Muscle of leg (tissue), 16 donors: ENCODE measurements at places on chromosomes 16 and 17.

DNA sequence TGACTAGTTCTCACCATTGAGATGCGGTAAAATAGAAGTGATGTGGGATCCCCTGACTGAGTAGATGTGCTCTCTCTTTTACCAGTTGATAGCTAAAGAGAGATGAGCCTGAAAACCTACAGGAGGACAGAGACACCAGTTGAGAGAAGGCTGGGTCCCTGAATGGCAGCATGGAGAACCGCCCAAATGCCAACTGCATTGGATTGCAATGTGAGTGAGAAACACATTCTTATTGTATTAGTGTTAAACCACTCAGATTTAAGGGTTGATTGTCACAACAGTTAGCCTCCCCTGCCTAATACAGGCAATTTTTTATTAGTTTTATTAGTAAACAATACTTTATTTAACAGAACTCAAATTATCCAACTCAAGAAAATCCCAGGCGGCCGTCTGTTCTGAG is 61.2 kb downstream of the SPACA3 start:
- no peak for DNase-seq

GRCh38 chr17:48246612-48247011 is 139.0 kb downstream of the SNX11 start:
- no peak for DNase-seq

- peak; percentile 51 for DNase-seq
These were observed 45.3 kb downstream of the BRD7 start for GRCh38 chr16:50323335-50324011.

DNA sequence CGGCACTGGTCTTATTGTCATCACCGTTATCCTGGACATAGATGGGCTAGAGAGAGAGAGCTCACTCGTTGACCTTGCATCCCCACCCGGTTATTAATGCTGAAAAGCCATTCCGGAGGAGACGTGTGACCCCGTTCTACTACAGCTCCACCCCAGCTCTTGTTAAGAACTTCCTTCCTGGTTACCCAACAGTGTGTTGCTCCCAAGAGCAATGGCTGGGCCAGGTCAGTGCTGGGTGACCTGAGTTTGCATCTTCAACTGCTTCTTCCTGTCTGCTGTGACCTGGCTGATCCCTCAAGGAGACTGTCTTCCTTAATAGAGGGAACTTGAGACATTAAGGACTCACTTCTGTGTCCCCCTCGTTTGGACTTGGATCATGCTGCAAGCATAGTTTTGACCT is 96.1 kb upstream of the SDK2 start:
- DNase-seq: no peak

DNA sequence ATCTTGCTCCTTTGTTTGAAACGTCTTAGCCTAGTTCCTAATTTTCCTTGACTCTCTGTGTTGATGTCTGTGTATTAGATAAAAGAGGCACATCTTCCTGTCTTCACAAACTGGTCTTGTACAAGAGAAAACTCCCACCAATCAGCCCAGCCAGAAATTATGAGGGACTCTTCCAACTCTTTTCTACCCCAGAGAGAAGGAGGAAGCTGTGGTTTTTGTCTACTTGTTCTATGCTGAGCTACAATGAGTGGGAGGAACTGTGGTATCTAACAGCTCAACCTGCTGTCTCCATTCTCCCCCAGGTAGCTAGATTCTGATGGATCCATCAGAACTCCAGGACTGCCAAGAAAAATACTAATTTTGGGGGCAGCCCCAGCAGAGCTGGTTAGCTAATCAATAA is 392.5 kb downstream of the HS3ST3B1 start:
- DNase-seq: no peak

GRCh38 chr17:37089956-37090355 is 141.2 kb downstream of the AATF start:
- peak; percentile 63 for DNase-seq

DNA sequence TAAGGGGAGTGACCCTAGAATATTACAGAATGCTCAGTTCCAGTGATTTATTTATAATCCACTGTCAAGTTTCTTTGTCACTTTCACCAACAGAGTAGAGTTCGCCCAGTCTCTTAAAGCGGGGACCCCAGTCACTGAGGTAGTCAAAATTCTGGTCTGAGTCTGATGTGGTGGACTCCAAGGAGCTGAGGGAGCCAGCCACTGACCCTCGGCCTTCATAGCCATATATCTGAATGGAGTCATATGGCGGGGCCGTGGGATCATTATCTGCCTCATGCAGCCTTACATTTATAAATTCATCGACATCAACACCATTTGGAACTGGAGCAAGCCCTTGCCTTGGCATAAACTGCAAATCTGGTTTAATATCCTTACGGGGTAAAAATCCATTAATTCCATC is 382.7 kb downstream of the CDH8 start:
- no peak for DNase-seq

GRCh38 chr17:51015145-51015558 is 105.5 kb downstream of the SPAG9 start:
- peak; percentile 94 for DNase-seq

- no peak for DNase-seq
These were observed 356.3 kb upstream of the C16orf82 start for GRCh38 chr16:26710450-26710849.

GRCh38 chr17:42311240-42312034 is 23.1 kb downstream of the STAT5A start:
- peak; percentile 97 for DNase-seq

- no peak for DNase-seq
These were observed 8.5 kb downstream of the ELOB start for GRCh38 chr16:2768403-2769089.

GRCh38 chr16:59545721-59546120 is 811.6 kb upstream of the GOT2 start:
- DNase-seq: no peak

DNA sequence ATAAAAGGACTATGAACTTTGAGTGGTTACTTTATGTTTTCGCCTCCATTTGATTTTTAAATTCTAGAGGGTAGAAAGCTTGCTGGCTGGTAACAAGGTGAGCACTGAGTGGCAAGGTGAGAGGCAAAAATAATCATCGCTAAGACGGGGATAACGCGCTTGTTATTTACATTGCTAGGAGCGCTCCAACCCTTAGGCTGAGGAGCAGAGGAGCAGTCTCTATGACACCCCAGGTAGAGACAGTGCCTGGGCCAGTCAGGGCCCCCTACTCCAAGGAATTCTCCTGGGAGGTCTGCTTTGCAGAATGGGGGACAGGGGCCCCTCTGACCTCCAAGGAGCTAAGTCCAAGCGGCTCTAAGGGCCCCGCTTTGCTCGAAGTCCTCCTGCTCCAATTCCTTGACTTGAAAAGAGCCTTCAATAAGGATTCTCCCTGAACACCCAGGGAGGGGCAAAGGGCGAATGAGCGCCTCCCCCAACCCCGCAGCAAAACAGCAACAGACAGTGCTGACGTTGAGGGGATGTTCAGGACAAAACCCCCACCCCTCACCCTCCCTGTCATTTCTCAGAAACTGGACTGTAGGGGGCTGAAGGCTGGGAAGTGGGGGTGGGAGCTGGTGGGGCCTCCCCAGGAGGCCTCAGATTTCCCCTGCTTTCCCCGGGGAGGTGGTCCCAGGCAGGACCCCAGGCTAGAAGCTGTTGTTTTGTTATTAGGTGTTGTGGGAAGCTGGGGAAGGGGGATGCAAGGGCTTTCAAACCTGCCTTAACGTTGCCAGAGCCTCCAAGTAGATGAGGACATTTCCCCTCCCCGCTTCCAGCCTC is 10.2 kb upstream of the FOXF1 start:
- DNase-seq: no peak

GRCh38 chr16:53123747-53124146 is 69.0 kb downstream of the CHD9 start:
- DNase-seq: no peak

GRCh38 chr16:1781758-1782407 is 488 bp downstream of the SPSB3 start:
- peak; percentile 28 for DNase-seq

- DNase-seq: peak; percentile 98
These were observed 16.2 kb upstream of the NAGLU start for GRCh38 chr17:42519546-42520491.

DNA sequence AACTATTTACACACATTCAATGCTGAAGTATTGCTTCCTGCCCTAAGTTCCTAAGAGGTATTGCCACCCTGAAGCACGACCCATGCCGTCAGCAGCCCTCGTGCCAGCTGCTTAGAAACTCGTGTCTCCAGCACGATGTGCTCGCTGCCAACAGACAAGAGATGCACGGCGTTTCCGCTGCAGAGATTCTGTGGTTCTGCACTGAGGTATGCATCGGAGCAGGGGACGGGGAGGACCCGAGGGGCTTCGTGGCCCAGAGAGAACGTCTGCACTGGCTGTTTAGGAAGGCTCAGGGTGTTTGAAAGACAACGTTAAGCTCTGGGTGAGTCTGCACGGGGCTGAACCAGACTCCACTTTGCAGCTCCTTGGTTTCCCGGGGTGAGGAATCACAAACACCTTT is 82.7 kb upstream of the CREBBP start:
- peak; percentile 50 for DNase-seq

DNA sequence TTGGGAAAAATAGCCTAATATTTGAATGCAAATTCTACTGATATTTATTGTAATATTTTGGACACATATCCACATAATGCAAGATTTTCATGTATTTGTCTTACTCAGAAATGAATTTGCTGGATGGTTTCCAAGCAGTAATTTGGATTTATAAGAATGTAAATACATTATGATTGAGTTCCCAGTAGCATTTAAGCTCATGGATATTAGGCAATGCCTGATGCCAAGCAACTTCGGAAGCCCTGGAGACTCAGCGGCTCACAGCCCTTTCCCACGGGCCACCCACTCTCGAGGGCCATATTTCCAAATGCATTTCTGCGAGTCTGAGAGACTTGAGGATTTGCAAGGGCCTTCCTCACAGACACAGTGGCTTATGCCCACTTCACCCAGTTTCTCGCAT is 62.1 kb upstream of the MYOCD start:
- no peak for DNase-seq

DNA sequence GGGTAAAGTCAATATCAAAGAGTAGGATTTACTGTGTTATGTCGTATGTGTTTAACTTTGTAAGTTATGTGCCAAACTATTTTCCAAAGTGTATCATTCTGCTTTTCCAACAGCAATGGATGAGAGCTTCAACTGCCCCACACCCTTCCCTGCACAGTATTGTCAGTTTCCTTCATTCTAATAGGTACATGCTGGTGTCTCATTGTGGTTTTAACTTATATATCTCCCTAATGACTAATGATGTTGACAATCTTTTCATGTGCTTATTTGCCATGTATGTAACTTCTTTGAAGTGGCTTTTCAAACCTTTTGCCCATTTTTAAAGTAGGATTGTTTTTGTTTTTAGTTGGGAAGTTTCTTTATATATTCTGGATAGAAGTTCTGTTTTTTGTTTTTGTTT is 3.8 kb downstream of the DDX19B start:
- DNase-seq: no peak

DNA sequence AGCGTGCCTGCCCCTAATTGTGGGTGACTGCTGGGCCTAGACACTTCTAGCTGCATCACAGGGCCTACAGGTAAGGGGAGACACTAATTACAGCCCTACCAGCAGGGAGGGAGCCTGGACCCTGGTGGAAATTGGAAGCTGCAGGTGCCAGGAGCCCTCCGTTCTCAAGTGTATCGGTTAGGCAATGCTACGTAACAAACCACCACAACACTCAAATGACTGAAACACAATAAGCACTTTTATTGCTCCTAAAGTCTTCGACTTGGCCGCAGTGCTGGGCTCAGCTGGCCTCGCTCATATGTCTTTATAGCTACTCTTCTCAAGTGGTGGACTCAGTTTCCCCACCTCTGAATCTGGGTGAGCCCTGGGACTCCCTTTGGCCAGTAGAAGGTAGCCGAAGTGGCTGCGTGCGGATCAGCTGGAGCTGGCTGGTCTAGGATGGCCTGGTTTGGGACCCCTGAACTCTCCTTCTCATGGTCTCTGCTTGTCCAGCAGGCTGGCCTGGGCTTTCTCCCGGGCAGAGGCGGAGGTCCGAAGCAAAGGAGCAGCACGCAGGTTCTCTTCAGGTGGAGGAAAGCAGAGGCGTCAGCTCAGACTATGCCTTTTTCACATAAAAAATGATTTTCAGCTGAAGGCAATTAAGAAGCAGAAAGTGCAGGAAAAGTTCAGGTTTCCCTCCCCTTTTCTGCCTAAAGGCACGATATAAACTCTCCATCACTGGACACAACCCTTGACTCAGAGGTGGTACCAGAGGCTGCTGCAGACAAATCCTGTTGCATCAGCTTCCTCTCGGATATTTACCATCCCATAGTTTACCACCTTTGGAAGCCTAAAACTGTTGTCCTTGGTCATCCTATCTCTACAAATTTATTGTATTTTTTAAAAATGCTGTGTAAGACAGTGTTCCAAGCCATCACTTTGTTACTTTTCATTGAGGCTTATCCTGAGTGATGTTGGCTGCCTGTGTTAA is 8.7 kb upstream of the TMEM170A start:
- DNase-seq: no peak

- no peak for DNase-seq
These were observed 154.0 kb upstream of the HSBP1 start for GRCh38 chr16:83653785-83654184.

DNA sequence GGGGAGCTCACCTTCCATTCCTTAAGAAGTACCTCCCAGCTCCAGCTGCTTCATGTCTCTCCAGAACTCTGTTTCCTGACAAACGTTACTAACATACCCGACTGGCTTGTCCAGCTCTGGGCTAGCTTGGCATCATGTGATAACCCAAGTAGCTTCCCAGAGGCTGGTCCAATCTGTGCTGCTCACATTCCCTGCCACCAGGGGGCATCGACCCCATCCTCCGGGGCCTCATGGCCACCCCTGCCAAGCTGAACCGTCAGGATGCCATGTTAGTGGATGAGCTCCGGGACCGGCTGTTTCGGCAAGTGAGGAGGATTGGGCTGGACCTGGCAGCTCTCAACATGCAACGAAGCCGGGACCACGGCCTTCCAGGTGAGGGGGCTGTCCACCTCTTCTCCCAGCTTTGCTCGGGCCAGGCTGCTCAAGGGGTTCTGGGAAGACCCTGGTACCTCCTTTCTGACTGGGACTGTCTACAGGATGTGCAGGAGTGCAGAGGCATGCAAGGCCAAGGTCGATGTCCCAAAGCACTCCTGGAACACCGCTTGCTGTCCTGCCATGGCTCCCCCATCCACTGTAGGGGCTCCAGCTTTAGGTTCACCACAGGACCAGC is 7.6 kb downstream of the EPX start:
- peak; percentile 22 for DNase-seq

DNA sequence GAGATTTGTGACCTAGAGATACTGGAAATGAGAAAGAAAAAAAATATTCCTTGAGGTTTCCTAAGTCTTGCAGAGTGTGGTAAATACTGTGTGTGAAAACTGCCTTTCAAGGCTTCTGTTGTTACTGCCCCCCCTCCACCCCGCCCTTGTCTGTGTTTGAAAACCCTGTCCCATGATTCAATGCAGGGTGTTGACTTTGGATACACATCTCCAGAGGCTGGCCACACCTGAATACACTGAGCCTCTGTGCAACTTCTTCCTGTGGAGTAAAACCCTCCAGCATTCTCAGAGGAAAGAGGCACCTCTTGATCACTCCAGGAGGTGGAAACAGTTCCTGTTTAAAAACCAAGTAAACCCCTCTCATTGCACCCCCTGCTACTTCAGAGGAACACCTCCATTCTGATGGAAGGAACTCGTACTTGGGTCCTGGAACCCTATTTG is 123.0 kb upstream of the CACNG5 start:
- no peak for DNase-seq
